ENCODE measurements at places on chromosomes 7 and 10.

DNA sequence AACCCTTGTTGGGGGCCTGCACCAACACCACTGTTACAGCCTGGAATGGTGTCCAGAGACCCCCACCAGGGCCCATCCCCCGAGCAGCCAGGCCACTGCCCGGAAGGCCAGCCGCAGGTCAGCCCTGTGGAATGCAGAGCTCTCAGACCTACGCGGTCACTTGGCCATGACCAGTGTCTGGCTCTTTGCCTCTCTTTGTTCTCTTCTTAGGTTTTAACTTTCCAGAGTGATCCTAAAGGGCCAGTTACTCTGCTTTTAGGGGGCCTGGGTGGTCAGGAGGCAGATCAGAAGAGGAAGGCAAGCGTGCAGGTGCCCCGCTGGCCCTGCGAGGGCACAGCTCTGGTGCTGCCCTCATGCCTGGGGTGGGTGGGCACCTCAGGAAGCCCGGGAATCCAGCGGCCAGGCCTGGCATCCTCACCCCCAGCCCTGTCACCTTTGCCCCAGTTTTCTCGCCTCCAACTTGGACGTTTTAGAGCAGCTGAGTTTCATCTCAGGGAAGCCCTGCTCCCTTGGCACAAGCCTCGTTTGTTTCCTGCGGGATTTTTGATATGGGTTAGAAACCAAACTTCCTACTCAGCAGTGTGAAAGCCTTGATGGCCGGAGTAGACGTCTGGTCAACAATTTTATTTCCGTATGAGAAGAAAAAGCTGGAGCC, 62.5 kb upstream of the CHST15 start:
- DNase-seq: peak; percentile 31

DNA sequence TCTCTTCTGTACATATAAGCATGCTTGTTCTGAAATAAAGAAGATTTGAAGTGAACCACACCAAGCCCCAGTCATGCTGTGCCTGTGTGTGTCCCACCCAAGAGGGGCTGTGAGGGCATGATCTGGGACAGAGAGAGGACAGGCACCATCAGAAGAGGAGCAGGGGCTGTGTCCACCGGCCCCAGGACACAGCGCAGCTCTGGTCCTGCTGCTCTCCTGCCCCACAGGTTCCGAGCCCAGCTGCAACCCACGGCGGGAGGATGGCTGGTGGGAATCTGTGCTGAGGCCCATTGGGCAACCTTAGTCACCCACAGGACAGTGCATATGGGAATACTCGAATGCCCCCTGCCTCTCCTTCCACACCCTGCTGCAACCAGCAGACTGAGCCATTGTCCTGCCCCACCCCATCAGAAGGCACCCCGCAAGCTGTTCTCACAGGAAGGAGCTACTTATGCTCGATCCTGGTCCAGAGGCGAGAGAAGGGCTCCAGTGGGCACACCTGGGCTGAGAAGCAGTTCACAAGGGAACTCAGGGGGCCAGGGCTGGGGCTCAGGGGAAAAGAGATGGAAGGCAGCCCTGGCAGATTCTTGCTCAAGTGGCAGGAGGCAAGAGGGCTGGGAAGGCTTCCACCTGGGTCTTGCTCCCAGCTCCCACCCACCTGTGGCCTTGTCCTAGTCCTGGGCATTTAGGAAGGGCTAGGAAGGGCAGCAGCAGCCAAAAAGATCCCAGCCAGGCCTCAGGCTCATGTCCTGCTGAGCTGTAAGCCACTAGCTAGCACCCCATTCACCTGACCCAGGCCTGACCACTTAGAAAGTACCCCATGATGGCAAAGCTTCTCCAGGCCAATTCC, 31.9 kb downstream of the LDB3 start:
- no peak for DNase-seq

DNA sequence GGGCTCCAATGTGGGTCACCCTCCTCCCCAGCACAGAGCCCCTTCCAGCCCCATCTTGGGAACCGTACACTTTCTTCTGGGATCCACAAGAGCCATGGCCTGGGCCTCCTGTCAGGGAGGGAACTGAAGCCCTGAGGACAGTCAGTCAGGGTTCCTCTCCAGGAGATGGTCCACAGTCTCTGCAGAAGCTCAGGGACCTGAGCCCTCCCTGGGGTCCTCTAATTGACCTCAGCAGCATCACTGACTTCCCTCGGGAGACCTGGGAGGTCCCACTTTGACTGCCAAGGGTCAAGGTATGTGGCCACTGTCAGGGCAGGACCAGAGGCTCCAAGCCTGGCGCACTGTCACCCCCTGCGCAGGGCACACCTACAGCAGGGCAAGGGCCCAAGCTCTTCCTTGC, 32.3 kb downstream of the NOD1 start:
- no peak for DNase-seq

DNA sequence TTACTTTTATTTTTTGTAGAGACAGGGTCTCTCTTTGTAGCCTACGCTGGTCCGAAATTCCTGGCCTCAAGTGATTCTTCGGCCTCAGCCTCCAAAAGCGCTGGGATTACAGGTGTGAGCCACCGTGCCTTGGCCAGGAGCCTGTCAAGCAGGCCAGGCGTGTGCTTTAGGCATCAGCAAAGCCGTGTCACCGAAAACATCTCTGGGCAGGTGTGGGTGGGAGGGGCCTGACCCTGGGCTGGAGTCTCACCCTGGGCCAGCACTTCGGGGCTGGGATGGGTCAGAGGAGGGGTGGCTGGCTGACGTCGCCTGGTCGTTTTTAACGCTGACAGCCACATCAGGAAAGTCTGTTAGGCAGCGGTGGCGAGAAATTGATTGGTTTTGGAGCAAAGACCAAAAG, 80.9 kb downstream of the UNCX start:
- no peak for DNase-seq

DNA sequence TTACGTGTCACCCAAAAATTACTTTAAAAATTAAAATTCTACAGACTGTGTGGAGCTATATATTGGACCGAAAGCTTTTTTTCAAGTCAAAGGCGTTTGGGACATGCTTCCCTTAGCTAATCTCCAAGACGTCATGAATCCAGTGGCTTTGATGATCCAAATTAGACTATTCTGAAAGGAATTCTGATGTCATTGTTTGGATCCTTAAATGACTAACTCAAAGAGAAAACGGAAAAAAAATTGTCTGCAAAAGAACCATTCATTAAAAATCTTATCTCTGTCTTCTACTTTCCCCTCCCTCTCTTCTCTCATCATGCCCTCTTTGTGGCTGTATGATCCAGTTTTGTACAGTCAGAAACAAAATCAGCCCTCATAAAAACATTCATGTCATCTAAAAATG, 161.8 kb downstream of the ETV1 start:
- DNase-seq: no peak

DNA sequence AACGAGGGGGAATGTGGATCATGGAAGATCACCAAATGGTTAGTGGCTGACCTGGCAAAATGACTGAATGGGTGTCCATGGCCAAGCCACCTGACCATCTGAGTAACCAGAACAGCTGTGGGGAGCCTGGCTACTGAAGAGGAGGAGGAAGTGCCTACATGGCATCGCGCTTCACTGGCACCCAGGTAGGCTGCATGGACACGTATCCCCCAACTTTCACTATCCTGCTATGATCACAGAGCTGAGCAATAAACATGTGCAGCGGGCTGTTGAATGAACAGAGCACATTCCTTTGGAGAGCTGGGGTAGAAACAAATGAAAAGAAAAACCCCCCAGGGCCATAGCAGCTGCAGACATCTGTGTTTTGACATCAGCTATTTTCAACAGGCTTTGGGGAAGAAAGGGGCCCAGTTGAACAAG, 6.5 kb downstream of the AKR1B1 start:
- DNase-seq: peak; percentile 88

- DNase-seq: no peak
Observed at GRCh38 chr7:107355616-107356015, 114.2 kb upstream of the GPR22 start.

DNA sequence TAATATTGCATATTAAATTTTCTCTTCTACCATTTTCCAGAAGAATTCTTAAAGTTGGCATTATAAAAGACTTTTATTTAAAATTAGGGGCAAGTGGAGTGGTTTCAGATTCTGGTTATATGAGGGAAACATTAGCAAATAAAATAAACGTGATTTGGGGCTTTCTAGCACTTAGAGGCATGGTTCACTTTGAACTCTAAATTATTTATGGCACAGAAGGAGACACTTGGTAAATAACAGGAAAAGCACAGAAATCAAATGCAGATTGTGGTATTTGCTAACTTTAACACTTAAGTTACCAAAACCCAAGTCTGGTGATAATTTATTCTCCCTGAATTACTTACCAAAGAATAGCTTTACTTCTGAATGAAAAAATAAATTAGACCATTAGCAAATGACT, 134.5 kb upstream of the ETV1 start:
- DNase-seq: no peak

DNA sequence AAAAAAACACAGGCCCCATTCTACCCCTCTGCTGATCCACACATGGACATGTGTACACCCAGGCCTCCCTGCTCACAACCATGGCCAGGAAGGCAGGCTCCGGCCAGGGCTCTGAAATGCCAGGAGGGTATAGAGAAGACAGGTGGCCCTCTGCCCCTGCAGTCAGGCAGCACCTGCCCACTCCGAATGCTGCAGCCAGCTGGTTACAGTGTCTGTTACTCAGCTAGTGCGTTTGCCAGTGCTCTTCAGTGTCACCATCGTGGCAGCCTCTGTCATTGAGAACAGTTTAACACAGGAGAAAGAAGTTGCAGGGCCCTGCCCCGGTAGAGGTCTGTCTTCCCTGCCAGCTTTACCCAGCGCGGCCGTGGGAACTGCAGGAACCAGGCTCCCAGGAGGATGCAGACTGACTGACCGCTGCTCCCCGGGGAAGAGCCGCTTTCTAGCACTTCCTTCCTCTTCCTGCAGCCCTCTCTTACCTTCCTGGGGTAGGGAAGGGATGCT, 128.8 kb upstream of the FAM20C start:
- no peak for DNase-seq

- no peak for DNase-seq
Observed at GRCh38 chr10:69872323-69872722, 70.6 kb downstream of the COL13A1 start.

- DNase-seq: no peak
Observed at GRCh38 chr7:137950263-137950621, 51.6 kb downstream of the CREB3L2 start.

- no peak for DNase-seq
Observed at GRCh38 chr7:41889472-41889871, 186.6 kb upstream of the INHBA start.

DNA sequence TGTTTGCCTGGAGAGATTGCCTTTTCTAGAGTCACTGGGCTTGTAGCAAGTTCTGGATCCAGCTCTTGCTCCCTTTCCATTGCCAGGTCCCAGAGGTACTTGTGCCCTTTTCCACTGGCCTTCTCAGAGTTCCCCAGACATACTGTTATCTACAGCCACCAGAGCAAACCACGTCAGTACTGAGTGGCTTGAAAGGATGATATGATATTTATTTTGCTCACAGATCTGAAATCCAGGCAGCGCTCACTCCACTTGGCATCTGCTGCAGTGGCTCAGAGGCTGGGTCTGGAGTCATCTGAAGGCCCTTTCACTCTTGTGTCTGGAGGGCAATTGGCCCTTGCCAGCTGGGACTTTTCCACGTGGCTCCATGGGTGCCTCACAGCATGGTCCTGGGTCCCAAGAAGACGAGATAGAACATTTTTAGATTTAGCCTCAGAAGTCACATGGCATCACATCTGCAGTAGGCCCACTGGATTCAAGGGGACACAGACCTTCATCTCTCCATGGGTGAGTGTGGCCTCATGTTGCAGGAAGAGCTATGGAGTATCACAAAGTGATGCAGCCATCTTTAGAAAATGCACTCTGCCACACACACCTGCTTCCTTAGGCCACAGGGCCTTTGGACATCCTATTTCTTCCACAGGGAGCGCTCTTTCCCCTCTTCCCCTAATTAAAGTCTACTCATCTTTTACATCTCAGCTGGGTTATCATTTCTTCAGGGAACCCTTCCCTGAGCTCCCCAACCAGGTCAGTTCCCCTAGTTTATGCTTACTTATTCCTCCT, 22.9 kb upstream of the TCF7L2 start:
- DNase-seq: no peak

DNA sequence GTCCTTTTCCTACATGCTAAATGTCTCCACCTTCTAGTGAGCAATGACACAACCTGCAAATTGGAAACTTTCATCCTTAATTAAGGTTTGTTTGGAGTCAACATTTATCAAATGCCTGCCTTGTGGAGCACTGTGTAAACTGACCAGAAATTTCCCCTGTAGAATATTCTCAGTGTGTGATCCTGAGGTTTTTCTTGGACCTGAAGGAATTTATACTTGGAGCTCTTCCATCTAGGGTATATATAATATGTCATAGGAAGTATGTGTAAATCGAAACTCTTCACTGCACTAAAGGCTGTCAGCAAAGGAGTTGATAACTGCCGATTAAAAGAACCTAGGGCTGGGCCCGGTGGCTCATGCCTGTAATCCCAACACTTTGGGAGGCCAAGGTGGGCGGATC, 152.4 kb downstream of the NSUN6 start:
- DNase-seq: no peak

DNA sequence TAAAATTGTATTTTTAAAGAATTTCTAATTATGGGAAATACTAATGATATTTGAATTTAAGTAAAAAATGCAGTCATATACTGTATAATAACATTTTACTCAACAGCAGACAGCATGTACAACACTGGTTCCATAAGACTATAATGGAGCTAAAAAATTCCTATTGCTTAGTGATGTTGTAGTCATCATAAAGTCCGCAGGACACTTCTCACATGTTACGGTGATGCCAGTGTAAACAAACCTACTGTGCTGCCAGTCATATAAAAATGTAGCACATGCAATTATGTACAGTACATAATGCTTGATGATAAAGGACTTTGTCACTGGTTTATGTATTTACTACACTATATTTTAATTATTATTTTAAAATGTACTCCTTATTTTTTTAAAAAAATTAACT, 629.3 kb downstream of the IPMK start:
- no peak for DNase-seq

DNA sequence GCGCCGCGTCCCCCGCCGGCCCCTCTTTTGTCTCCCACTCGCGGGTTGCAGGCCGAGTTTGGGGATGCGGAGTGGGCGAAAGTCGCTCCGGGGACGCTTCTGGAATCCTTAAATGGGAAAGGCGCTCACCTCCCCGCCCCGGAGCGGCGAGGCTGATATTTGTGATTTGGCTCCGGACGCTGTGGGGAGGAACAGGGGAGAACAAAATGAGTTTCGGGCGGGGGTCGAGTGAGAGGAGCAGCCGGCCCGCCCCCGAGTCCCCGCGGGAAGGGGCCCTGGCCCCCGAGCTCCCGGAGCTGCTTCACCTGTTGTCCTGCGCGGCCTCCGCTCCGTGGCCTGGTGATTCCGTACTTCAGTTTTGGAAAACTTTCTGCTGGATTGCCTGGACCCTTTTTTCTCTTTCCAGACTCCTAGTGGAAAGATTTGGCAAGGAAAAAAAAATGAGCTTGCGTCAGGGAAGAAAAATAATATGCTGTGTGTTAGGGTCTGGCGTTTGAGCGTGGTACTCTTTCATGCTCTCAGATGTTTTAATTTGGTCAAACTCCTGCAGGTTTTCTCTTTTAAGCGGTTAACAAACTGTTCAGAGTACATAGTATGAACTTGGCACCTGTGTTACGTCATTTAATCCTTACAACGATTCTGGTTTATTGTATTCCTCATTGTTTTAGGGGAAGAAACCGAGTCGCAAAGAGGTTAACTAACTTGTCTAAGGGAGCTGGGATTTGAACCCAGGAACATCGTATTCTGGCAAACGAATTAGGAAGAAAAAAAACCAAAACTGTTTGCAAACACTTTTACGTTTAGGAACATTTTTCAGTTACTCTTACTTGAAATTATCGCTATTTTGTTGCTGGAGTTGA, 924 bp downstream of the BMPR1A start:
- peak; percentile 44 for DNase-seq
